H1 (cell line): ENCODE measurements at places on chromosomes 7 and 10.

DNA sequence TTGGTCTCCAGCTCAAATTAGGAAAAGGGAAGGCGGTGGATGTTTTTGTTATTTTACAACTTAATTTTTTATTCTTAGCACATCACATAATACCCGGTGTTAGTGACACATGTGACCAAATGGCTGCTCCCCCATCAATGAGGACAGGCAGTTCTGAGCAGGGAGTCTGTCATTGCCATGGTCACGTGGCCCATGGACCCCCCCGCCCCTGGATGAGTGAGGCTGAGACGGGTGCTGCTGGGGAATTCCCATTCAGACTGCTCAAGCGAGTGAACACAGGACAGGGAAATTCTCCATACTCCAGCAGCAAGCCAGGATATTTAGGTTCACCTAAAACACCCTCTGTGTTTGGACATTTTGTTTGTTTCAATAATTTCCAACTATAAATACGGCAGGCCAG, 34.7 kb upstream of the SLC35B4 start:
- DNase-seq = no peak
- H3K4me3 ChIP-seq = no peak overlapping the region
- H3K4me1 ChIP-seq = no peaks in the 10 kb centered on the region
- H3K36me3 ChIP-seq = no peaks in the 10 kb centered on the region
- H3K27me3 ChIP-seq = no peaks in the 10 kb centered on the region

- H3K4me3 ChIP-seq = no peak overlapping the region
- H3K27ac ChIP-seq = no peak overlapping the region
- DNase-seq = no peak
- H3K4me1 ChIP-seq = no peaks in the 10 kb centered on the region
- H3K27me3 ChIP-seq = no peaks in the 10 kb centered on the region
- H3K36me3 ChIP-seq = peaks cover 12% of the 10 kb centered on the region; the same call in 1 of the 2 replicates
Measured at GRCh38 chr7:2786607-2787116, 57.4 kb downstream of the GNA12 start.

DNA sequence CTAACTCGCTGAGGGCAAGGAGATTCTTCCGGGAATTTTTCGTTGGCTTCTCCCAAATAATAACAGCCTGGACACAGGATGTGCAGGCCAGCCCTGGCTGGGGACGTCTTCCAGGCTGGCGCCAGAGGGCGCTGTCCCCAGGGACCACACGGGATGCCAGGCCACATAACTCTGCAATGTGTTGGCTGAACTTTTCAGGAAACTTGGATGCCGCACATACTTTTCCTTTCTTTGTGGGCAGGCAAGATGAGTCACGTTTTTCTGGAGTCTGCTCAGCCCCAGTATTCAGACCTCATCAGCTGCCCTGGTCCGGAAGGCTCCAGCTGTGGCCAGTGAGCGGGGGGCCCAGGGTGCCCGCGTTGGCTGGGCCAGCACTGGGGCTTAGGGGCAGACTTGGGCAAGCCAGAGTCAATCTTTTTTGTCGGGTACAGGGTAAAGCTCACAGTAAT, 122.7 kb downstream of the PRKAG2 start:
- H3K4me3 ChIP-seq = no peak overlapping the region
- peak; percentile 91 for DNase-seq
- peaks cover 4% of the 10 kb centered on the region for H3K4me1 ChIP-seq
- H3K36me3 ChIP-seq = no peaks in the 10 kb centered on the region; the same call in 1 of the 2 replicates

DNA sequence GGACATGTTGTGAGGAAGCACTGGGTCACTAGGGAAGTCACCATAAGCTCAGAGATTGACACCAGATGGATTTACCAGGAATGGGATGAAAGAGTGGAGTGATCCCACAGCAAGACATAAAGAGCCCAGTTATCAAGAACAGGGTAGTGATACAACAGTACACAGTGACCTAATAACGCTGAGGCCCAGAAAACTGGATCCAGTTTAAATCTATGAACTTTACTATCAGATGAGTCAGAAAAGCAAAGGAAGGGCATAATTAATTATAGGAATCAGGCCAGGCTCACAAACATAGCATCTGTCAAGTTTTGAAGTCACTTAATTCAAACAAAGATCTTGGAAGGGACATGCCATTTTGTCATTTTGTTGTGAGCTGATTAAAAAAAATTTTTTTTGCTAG, 73.5 kb downstream of the LRRN3 start:
- H3K27ac ChIP-seq = no peak overlapping the region
- no peaks in the 10 kb centered on the region for H3K4me1 ChIP-seq
- H3K27me3 ChIP-seq = no peaks in the 10 kb centered on the region
- H3K36me3 ChIP-seq = no peaks in the 10 kb centered on the region
- no peak for DNase-seq

DNA sequence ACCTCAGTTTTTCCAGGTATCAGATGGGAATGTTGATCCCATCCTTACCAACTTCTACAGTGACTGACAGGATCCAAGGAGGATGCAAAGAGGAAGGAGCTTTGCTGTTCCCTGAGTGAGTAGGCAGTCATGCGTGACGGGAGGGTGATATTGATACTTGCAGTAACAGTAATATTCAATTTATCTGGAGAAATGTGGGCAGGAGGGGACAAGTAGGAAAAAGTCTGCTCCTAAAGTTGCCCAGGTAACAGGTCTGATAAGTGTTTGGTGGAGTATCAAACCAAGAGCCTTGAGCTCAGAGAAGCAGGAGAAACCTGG, 3.3 kb upstream of the ZCCHC24 start:
- peaks cover 8% of the 10 kb centered on the region for H3K4me1 ChIP-seq
- DNase-seq = no peak
- no peaks in the 10 kb centered on the region for H3K36me3 ChIP-seq

GRCh38 chr7:27921081-27921836, 181.3 kb downstream of the TAX1BP1 start:
- no peak for DNase-seq
- H3K27me3 ChIP-seq = no peaks in the 10 kb centered on the region
- no peak overlapping the region for H3K27ac ChIP-seq
- no peak overlapping the region for H3K4me3 ChIP-seq

- H3K4me1 ChIP-seq = no peaks in the 10 kb centered on the region; the same call in 1 of the 2 replicates
- no peak for DNase-seq
- no peak overlapping the region for H3K4me3 ChIP-seq
- H3K27ac ChIP-seq = no peak overlapping the region
- peaks cover 3% of the 10 kb centered on the region; the same call in 1 of the 2 replicates for H3K36me3 ChIP-seq
Measured at GRCh38 chr10:74011770-74012169, 13.9 kb downstream of the VCL start.

DNA sequence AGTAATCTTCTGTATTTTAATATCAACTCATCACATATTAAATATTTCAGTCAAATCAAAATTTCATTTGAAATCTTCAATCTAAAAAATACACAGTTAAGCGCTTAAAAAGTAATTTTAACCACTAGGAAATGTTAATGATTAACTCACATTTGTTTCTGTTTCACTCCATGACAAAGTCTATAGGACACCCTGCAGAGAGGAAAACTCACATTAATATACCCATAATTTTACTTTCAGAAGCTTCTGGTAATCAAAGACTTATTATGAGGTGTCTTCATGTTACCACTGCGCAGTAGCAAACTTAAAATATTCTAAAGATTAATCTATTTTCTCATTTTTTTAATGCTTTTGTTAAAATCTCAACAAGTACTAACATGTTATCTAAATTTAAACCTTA, 41.0 kb upstream of the ZNF518A start:
- DNase-seq = no peak
- no peak overlapping the region for H3K27ac ChIP-seq
- H3K4me1 ChIP-seq = no peaks in the 10 kb centered on the region
- no peaks in the 10 kb centered on the region for H3K27me3 ChIP-seq

GRCh38 chr7:467856-468545, 51.6 kb downstream of the PDGFA start:
- H3K4me3 ChIP-seq = no peak overlapping the region
- no peaks in the 10 kb centered on the region for H3K27me3 ChIP-seq
- H3K27ac ChIP-seq = no peak overlapping the region
- H3K4me1 ChIP-seq = peaks cover 2% of the 10 kb centered on the region; the same call in 1 of the 2 replicates
- no peaks in the 10 kb centered on the region for H3K36me3 ChIP-seq

DNA sequence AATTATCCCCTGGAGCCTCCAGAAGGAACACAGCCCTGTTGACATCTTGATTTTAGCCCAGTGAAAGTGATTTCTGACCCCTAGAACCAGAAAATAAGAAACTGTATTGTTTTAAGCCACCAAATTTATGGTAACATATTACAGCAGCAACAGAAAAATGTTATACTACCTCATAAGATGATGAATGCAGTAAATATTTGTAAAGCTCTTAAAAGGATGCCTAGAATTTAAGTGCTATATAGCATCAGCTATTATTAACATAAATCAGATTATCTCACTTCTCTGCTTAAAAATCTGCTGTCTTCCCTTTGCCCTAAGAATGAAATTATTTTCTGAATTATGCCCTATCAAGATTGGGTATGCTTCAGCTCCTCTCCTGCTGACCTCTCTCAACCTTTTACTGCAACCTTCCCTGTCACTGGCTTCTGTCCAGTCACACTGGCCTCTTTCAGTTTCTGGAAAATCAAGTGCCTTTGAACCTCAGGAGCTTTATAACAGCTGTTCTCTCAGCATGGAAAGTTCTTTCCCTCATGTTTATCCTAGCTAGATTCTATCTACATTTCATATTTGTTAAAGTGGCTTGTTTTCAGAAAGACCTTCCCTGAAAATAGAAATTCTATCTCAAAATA, 78.9 kb downstream of the GPR37 start:
- no peak for DNase-seq
- H3K27ac ChIP-seq = no peak overlapping the region
- no peaks in the 10 kb centered on the region for H3K4me1 ChIP-seq
- H3K36me3 ChIP-seq = no peaks in the 10 kb centered on the region

GRCh38 chr7:131893631-131894340, 337.4 kb upstream of the PODXL start:
- H3K27me3 ChIP-seq = peaks cover 7% of the 10 kb centered on the region
- H3K36me3 ChIP-seq = no peaks in the 10 kb centered on the region
- no peak overlapping the region for H3K27ac ChIP-seq
- H3K4me3 ChIP-seq = no peak overlapping the region
- DNase-seq = no peak
- peaks cover 5% of the 10 kb centered on the region for H3K4me1 ChIP-seq

DNA sequence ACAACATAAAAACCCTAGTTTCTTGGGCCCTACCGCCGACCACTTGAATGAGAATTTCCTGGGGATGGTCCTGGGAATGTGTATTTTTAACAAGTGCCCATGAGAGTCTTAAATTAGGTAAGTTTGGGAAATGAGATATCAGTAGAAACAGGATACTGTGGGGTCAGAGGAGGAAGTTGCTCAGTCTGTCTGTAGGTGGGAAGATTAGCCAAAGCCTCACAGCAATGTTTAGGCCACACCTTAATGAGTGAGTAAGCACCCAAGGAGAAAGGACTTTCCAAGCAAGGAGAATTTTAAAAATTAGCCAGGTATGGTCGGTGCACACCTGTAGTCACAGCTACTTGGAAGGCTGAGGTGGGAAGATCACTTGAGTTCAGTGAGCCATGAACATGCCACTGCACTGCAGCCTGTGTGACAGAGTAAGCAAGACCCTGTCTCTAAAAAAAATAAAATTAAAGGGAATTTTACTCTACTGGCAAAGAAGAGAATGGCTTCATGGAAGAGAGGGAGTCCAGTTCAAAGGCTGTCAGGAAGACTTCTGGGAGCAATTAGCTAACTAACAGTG, 31.9 kb downstream of the PAPSS2 start:
- DNase-seq = no peak
- no peaks in the 10 kb centered on the region for H3K36me3 ChIP-seq
- no peaks in the 10 kb centered on the region for H3K4me1 ChIP-seq
- H3K27ac ChIP-seq = no peak overlapping the region
- H3K27me3 ChIP-seq = no peaks in the 10 kb centered on the region
- H3K4me3 ChIP-seq = no peak overlapping the region

GRCh38 chr10:102009801-102010425, 46.1 kb downstream of the ARMH3 start:
- H3K36me3 ChIP-seq = peaks cover 6% of the 10 kb centered on the region; the same call in 1 of the 2 replicates
- peaks cover 4% of the 10 kb centered on the region; the same call in 1 of the 2 replicates for H3K4me1 ChIP-seq
- no peaks in the 10 kb centered on the region for H3K27me3 ChIP-seq

GRCh38 chr10:102152545-102152890, 329 bp downstream of the NOLC1 start:
- H3K4me3 ChIP-seq = peak overlapping the region; percentile 100
- peaks cover 5% of the 10 kb centered on the region for H3K4me1 ChIP-seq
- no peaks in the 10 kb centered on the region for H3K27me3 ChIP-seq
- H3K27ac ChIP-seq = peak overlapping the region; percentile 97
- peaks cover 41% of the 10 kb centered on the region for H3K36me3 ChIP-seq

GRCh38 chr10:28403090-28403489, 100.2 kb upstream of the MPP7 start:
- H3K27me3 ChIP-seq = no peaks in the 10 kb centered on the region
- no peak overlapping the region for H3K27ac ChIP-seq
- H3K4me1 ChIP-seq = no peaks in the 10 kb centered on the region
- H3K36me3 ChIP-seq = no peaks in the 10 kb centered on the region
- DNase-seq = no peak

DNA sequence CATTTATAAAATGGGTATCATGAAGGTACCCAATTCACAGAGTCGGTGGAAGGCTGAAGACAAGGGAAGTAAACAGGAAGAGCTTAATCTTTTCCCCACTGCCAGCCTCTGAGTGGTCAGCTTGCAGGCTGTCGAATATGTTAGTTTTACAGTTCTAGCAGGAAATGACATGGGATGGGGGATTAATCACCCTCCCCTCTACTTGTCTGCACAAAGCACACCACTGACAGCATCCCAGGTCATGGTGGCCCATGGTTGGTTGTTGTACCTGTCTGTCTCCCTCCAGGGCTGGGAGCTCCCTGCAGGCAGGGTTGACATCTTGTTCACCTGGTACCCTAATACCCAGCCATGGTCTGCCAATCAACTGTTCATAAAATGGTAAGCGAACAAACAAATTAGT, 55.6 kb downstream of the GRB10 start:
- no peak for DNase-seq
- H3K27ac ChIP-seq = no peak overlapping the region
- H3K4me3 ChIP-seq = no peak overlapping the region
- H3K36me3 ChIP-seq = no peaks in the 10 kb centered on the region

DNA sequence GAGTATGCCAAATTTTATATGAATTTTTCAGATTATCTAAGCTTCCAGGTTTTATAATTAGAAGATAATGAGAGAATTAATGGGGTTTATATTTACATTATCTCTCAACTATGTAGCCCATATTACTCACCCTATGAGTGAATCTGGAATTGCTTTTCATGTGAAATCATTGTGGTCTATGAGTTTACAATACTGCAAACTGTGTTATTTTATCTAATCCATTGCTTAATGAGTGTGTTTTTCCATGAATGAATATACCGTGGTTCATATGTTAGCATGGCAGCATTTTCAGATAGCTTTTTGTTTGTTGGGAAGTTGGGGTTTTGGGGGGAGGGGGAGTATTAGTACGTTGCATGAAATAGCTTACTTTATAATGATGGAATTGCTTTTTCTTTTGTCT, 44.5 kb downstream of the FGFBP3 start:
- H3K36me3 ChIP-seq = peaks cover under 1% of the 10 kb centered on the region; the same call in 1 of the 2 replicates
- H3K4me3 ChIP-seq = no peak overlapping the region
- H3K27me3 ChIP-seq = no peaks in the 10 kb centered on the region
- H3K27ac ChIP-seq = no peak overlapping the region
- peaks cover 3% of the 10 kb centered on the region for H3K4me1 ChIP-seq
